ENCODE measurements at places on chromosomes 5 and 9.

DNA sequence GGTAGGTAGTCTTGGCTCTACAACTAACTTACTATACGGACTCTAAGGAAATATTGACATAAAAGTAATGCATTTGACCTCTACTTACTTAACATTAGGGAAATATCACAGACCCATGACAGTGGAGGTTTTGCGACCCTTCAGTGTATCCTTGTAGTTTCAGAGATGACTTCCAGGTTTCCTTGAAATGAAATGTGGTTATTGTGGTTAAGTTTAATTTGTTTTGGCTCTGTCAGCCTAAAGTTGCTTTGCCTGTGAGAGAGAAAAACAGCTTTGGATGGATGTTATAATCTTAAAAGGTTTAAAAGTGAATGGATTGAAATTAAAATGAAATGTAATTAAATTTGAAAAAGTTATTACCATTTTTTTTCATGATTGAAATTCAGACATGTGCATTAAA, 42.9 kb downstream of the LRRTM2 start:
- DNase-seq: no peak

DNA sequence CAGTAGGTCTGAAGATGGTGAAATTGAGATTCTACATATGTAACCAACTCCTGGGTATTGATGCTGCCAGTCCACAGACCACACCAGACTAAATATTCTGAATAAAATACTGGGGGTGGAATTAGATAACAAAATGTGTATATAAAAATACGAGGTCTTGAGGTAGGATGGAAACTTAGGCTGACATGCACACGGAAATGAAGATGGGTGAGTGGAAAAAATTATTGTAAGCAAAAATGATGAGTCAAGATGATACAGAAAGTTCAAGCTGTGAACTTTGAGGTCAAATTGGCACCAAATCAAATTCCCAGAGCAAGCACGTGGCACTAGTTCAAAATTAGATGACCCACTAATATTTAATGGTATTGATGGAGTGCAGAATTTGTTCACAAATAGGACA, 713.4 kb upstream of the ACO1 start:
- DNase-seq: no peak

- DNase-seq: no peak
Measured at GRCh38 chr5:170342153-170342725, 44.7 kb upstream of the LCP2 start.

DNA sequence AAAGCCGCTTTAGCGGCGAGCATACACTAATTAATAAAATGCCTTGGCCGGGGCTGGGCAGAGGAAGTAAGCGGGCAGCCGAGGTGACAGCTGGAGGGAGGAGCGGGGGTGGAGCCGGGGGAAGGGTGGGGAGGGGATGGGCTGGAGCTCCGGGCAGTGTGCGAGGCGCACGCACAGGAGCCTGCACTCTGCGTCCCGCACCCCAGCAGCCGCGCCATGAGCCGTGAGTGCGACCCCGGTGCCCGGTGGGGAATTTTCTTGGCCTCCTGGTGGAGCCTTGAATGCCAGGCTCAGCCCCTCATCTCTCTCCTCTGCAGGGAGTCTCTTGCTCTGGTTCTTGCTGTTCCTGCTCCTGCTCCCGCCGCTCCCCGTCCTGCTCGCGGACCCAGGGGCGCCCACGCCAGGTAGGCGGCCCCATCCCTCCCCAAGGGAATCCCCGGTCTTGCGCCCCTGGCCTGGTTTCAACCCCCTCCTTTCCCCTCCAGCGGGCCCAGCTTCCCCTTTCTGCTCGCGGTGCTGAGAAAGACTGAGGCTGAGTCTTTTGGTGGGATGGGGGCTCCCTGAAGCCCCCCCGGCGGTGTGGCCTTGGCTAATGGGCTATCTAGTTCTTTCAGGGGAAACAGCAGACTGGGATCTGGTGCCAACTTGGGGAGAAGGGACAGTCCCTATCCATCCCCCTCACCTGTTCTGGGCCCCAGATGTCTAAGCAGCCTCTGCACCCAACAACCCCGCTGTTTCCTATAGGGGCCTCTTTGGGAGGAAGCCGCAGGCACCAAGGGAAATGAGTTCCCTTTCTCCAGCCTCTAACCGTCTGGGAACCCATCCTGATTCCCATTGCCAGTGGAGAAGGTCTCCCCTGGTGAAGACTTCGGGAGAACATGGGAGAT, at the start of gene PTGS1:
Gene PTGS1, plus strand, starts transcription at position 156 of the 887 bp plus-strand sequence. Its CDS starts 61 bp downstream, at position 217.
- DNase-seq: no peak

- no peak for DNase-seq
Measured at GRCh38 chr5:75964008-75964407, 119.2 kb upstream of the SV2C start.

DNA sequence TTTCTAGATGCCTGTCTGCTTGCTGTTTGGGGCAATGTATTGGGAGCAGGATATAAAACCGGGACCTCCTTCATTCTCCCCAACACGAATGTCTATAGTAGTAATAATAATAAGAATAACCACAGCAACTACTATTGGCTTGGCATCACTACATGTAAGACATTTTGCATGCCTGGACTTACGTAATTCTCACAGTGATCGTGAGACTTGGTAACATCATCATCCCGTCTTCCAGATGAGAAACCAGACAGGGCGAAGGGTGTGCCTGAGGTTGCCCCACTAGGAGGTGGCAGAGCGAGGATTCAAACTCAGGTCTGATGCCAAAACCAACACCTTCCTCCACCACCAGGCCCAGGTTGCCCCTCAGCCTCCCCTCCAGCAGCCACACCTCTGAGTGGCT, 185.1 kb downstream of the RGS3 start:
- no peak for DNase-seq

GRCh38 chr5:68315679-68316271, 100.2 kb downstream of the PIK3R1 start:
- DNase-seq: no peak

- DNase-seq: no peak
Measured at GRCh38 chr5:111535879-111536549, 23.7 kb upstream of the STARD4 start.

All from fibroblast of skin of abdomen (primary cell).